ENCODE measurements at places on chromosomes 12 and 14.

- no peak overlapping the region for H3K27ac ChIP-seq
- no peaks in the 10 kb centered on the region for H3K27me3 ChIP-seq
- no peaks in the 10 kb centered on the region for H3K36me3 ChIP-seq
- H3K4me1 ChIP-seq = no peaks in the 10 kb centered on the region
These were observed 39.1 kb downstream of the SLC8A3 start for GRCh38 chr14:70149596-70150165.

- no peaks in the 10 kb centered on the region for H3K27me3 ChIP-seq
- H3K4me3 ChIP-seq = no peak overlapping the region
- H3K36me3 ChIP-seq = no peaks in the 10 kb centered on the region
- H3K27ac ChIP-seq = no peak overlapping the region
- H3K4me1 ChIP-seq = no peaks in the 10 kb centered on the region
- no peak for DNase-seq
These were observed 761.5 kb downstream of the GALC start for GRCh38 chr14:87231336-87232026.

- no peak overlapping the region for H3K4me3 ChIP-seq
- peaks cover 25% of the 10 kb centered on the region for H3K4me1 ChIP-seq
- DNase-seq = no peak
- no peak overlapping the region for H3K27ac ChIP-seq
- no peaks in the 10 kb centered on the region for H3K27me3 ChIP-seq
- H3K36me3 ChIP-seq = no peaks in the 10 kb centered on the region
These were observed 68.5 kb downstream of the RIN3 start for GRCh38 chr14:92581966-92582566.

- no peaks in the 10 kb centered on the region for H3K4me1 ChIP-seq
- no peak overlapping the region for H3K4me3 ChIP-seq
- H3K27me3 ChIP-seq = no peaks in the 10 kb centered on the region
- peak overlapping the region; percentile 39 for H3K27ac ChIP-seq
- DNase-seq = no peak
- H3K36me3 ChIP-seq = no peaks in the 10 kb centered on the region
These were observed 941.9 kb downstream of the NRXN3 start for GRCh38 chr14:79111987-79112501.

DNA sequence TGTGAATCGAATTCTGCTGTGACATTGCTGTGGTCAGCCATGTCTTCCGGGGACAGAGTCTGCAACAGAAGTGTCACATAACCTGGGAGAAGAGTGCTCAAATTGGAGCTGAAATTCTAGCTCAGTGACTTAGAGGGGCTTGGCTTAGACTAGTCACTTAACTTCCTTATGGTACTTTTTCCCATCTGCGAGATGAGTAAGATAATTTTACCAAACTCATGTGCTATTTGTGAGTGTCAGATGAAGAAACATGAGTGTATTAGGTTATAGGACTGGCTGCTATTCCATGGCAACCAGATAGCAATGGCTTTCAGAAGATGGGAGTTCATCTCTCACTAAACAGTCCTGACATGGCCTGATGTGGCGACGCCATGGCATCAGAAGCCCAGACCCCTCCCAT, 104.1 kb downstream of the CHST11 start:
- DNase-seq = no peak
- H3K4me1 ChIP-seq = peaks cover 1% of the 10 kb centered on the region
- H3K27me3 ChIP-seq = no peaks in the 10 kb centered on the region
- no peaks in the 10 kb centered on the region for H3K36me3 ChIP-seq

DNA sequence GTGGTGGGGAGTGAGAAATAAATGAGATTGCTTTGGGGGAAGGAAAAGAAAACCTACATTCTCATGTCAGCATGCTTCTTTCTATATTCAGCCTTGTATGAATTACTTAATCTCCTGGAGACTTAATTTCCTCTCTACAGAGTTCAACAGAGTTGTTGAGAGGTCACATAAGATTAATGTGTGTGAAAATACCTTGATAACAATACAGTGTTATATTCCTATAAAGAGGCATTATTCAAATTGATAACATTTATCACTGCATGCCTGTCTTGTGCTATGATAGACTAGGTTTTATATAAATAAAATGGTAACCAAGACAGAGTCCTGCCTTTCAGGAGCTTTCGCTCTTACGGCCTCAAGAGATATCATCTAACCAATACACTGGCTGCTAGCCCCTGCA, 9.6 kb downstream of the FLRT2 start:
- no peaks in the 10 kb centered on the region for H3K36me3 ChIP-seq
- H3K27me3 ChIP-seq = peaks cover 11% of the 10 kb centered on the region
- H3K27ac ChIP-seq = no peak overlapping the region
- DNase-seq = no peak
- no peak overlapping the region for H3K4me3 ChIP-seq
- no peaks in the 10 kb centered on the region for H3K4me1 ChIP-seq

DNA sequence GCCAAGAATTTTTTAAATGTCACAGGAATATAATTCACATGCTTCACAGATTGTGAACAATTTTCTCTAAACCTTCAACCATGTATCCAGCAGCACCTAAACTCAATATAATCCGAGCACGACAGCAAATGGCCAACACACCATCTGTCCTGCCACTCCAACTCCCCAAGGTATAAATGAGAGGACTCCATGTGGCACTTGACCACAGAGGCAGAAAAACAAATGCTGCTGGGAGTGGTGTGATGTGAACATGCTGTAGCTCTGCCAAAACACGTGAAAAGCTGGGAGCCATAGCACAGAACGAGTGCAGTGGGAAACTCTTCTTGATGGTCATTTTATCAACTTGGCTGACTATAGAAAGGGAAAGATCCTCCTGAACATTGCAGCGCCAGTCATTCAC, 70.9 kb downstream of the LLPH start:
- no peak overlapping the region for H3K4me3 ChIP-seq
- no peaks in the 10 kb centered on the region for H3K4me1 ChIP-seq
- H3K27me3 ChIP-seq = peaks cover 8% of the 10 kb centered on the region
- no peak for DNase-seq
- H3K27ac ChIP-seq = no peak overlapping the region

DNA sequence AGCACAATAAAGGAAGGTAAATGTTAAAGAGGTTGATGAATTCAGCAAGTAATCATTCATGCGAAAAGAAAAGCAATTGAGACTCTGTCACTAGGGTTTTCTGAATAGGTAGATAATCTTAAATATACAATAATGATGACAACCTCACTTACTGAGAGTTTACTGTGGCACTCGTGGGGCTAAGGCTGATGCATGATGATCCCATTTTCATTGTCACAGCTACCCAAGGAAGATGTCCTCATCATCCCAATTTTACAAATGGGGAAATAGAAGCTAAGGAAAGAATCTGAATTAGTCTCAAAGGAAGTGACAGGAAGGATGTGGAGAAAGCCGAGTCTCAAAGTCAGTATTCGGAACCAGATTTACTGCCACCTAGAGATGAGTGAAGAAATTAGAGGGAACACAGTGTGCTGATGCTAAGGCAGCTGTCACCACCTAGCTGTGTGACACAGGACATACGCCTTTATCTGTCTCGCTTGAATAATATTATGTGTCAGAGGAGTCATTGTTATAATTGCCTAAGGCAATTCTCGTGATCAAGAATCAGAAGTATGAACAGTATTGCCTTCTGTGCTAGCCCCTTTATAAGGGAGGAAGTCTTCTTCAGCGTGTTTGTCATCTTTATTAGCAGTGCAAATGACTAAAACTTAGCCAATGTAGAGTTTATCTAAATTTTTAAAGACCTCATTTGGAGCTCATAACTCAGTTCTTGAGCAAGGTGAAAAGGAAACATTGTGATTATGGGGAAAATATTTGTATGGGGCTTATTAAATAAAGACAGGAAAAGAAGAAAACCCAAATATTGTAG, 63.2 kb downstream of the ERGIC2 start:
- H3K27ac ChIP-seq = no peak overlapping the region
- peak; percentile 55 for DNase-seq
- no peaks in the 10 kb centered on the region for H3K27me3 ChIP-seq
- H3K4me3 ChIP-seq = no peak overlapping the region
- H3K36me3 ChIP-seq = no peaks in the 10 kb centered on the region
- H3K4me1 ChIP-seq = no peaks in the 10 kb centered on the region

DNA sequence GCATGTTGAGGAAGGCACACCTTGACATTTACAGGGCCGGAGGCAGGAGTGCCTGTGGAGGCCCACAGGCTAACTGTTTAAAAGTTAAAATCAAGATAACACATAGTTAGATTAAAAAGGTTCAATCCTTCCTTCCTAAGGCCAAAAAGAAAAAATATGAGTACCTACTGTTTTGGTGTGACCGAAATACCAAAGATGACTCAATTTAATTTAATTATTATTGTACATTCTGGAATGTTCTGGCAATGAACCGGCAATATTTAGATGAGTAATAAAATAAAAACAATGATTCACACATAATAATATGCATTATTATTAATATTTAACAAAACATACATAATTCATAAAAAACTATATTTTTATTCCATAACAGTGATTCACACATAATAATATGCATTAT, 136.8 kb upstream of the NTF3 start:
- H3K4me1 ChIP-seq = no peaks in the 10 kb centered on the region
- no peaks in the 10 kb centered on the region for H3K36me3 ChIP-seq
- H3K27ac ChIP-seq = no peak overlapping the region

- no peaks in the 10 kb centered on the region for H3K36me3 ChIP-seq
- peak overlapping the region; percentile 95 for H3K27ac ChIP-seq
- no peak for DNase-seq
- no peaks in the 10 kb centered on the region for H3K27me3 ChIP-seq
These were observed 760 bp upstream of the MED13L start for GRCh38 chr12:116278279-116278626.

- DNase-seq = peak; percentile 51
- no peak overlapping the region for H3K4me3 ChIP-seq
- H3K4me1 ChIP-seq = no peaks in the 10 kb centered on the region
- no peaks in the 10 kb centered on the region for H3K27me3 ChIP-seq
- no peak overlapping the region for H3K27ac ChIP-seq
These were observed 283.3 kb upstream of the PWP1 start for GRCh38 chr12:107402041-107403022.

DNA sequence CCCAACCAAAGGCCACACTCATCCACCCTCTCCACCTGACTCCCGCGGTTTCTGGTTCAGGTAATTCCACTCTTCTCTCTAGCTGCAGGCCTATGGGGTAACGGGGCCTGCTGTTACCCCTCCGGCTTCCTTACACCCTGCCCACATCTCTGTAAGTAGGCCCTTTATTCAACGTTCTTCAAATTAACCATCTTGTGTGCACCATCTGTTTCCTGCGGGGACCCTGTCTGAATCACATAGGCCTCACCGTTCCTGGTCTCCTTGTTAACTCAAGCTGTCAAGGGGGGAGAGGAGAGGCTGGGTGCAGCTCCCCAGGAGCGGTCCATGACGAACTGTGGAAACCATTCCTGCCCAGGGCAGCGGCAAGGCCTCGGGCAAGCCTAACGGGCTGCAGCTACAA, 9.3 kb upstream of the DLK1 start:
- no peaks in the 10 kb centered on the region for H3K4me1 ChIP-seq
- no peaks in the 10 kb centered on the region for H3K36me3 ChIP-seq
- H3K27ac ChIP-seq = no peak overlapping the region
- DNase-seq = no peak
- H3K27me3 ChIP-seq = peaks cover 15% of the 10 kb centered on the region

DNA sequence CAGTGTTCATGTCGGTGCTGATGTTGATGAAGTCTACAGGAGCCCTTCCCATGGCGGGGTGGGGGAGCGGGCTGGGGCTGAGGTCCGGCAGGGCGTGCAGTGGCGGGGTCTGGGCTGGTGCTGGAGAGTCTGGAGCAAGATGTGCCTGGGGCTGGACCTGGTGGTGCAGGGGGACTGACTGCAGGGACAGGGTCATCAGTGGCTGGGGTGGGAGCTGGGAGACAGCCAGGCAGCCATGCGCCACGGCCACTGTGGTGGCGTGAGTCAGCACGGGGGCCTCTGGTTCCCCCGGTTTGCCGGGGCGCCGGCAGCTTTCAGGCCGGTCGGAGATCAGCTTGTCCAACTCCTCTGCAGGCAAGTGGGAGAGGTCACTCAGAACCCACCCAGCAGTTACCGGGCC, 27.6 kb downstream of the FOXN4 start:
- no peak overlapping the region for H3K27ac ChIP-seq
- H3K27me3 ChIP-seq = no peaks in the 10 kb centered on the region
- H3K4me3 ChIP-seq = no peak overlapping the region

DNA sequence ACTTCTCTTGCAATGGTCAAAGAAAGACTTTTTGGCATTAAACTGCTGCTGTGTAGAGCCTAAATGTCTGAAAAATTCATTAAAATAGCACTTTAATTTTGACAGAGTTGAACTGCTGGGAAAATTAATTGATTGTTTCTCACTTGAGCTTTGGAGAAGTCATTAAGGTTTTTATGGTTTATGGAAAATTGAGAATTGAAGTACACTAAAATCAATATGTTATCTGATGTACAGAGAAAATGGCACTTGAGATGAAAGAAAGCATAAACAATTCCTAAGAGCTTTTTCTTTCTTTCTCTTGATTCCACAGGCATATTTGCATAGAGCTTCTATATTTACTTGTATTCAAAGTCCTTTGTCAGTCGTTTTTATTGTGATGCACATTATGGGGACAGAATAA, 188.5 kb upstream of the CAND1 start:
- DNase-seq = no peak
- H3K4me1 ChIP-seq = no peaks in the 10 kb centered on the region
- no peak overlapping the region for H3K4me3 ChIP-seq

- no peak for DNase-seq
- H3K4me3 ChIP-seq = no peak overlapping the region
- H3K36me3 ChIP-seq = no peaks in the 10 kb centered on the region
- H3K27me3 ChIP-seq = no peaks in the 10 kb centered on the region
These were observed 12.5 kb downstream of the PCNX1 start for GRCh38 chr14:70919774-70920173.

DNA sequence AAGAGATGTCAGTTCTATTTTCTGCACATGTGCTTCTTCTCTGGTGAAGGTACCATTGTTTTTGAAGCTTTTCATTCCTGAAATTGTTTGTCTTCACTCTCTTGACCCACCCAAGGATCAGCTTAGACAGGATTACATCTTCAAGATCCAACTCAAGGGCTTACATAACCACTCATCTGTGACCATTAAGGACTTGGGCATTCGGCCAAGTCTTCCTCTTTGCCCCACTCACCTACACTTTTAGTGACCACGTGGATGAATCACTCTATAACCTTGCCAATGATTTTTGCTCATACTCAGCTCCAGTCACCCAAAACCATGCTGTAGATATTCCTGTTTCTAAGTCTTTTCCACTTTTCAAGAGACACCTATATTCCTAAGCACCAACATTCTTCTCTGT, 36.5 kb upstream of the SSTR1 start:
- no peaks in the 10 kb centered on the region for H3K27me3 ChIP-seq
- DNase-seq = no peak
- no peak overlapping the region for H3K4me3 ChIP-seq
- H3K27ac ChIP-seq = no peak overlapping the region
- H3K4me1 ChIP-seq = no peaks in the 10 kb centered on the region

DNA sequence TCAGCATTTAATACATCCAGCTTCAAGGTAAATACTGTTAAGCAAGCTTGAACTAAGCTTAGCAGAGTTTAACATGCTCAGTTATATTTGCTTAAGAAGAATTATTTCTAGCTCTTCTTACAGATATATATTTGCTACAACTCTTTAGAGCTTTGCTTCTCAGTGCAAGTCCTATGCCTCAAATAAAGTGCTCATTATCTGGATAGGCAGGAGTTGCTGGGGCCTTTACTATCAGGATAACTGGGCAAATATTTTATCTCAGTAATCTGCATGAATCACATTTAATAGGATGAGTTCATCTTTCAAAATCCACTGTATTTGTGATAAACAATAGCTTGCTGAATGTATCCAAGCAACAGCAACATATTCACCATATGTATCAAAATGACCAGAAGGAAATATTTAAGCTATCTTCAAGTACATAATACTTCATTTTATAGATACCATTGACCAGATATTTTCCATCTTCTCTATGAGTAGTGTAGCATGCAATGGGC, 187.6 kb downstream of the NOVA1 start:
- H3K4me1 ChIP-seq = peaks cover 7% of the 10 kb centered on the region
- no peaks in the 10 kb centered on the region for H3K36me3 ChIP-seq
- H3K27ac ChIP-seq = no peak overlapping the region
- no peaks in the 10 kb centered on the region for H3K27me3 ChIP-seq
